Fibroblast of the aortic adventitia (primary cell): ENCODE measurements at places on chromosomes 11 and 22. TPM values are rescaled to one million over a fixed set of nuclear protein-coding genes. Genes with fewer than 3 reads are reported as not detected.

GRCh38 chr22:23862103-23862502 lies 4.4 kb downstream of the SLC2A11 start:
- peak; percentile 63 for DNase-seq

DNA sequence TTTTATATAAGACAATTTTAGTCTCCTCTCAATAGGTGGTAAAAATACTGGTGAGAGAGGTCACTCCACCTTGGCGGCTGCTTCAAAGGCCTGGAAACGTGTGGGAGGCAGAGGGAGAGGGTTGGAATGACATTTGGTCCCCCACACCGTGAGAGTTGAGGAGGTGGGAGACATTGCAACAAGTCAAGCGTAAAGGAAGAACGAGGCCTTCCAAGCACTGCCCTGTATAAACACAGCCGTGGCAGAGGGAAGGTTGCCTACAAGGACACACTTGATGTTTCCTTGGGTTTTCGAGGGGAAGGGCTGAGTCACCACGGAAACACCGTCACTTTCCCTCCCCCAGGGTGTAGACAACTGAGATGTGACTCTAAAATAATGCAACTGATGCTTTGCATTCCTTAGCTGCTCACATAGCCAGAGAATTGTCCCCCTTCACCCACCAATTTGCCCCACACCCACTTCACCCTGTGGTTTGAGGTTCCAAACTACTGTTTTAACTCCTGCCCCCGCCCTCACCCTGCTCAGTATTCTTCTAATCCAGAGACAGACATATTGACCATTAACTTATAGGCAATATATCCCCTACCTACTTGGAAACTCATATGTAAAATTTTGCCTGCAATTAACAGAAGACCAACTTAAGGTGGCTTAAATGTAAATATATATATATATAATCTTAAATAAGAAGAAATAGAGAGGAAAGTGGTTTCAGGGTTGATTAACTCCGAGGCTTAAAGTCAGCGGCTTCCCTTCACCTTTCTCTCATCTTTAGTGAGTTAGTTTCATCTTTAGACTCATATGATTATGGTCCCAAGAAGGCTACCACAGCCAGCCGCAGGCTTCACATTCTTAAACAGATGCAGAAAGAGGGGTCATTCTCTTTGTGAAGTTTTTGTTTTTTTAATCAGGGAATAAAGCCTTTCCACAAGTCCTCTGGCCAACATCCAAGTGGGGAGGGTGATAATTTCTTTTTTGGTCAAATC lies 54.1 kb upstream of the BDNF start:
- DNase-seq: no peak

Gene RELT
- total RNA-seq: 0.57 and 4.6 TPM in 2 replicates

DNA sequence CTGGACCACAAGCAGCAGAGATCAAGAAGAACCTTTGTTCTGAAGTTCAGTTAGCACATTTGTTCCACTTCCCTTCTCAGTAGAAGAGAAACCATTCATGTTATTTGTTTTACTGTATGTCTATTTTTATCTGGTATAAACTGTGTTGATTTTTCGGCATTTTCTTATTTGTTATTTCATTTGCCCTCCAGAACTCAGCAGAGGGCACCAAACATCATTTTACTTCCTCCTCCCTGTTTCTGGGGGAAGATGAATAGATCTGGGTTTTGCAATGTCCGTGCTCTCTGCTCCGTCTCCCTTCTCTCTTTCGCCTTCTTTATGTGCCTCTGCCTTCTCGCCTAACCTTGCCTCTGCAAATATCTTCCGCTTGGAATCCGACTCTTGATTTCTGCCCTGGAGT lies 366.9 kb downstream of the NTM start:
- DNase-seq: peak; percentile 35

GRCh38 chr11:79414644-79415317 lies 26.0 kb downstream of the TENM4 start:
- peak; percentile 90 for DNase-seq

DNA sequence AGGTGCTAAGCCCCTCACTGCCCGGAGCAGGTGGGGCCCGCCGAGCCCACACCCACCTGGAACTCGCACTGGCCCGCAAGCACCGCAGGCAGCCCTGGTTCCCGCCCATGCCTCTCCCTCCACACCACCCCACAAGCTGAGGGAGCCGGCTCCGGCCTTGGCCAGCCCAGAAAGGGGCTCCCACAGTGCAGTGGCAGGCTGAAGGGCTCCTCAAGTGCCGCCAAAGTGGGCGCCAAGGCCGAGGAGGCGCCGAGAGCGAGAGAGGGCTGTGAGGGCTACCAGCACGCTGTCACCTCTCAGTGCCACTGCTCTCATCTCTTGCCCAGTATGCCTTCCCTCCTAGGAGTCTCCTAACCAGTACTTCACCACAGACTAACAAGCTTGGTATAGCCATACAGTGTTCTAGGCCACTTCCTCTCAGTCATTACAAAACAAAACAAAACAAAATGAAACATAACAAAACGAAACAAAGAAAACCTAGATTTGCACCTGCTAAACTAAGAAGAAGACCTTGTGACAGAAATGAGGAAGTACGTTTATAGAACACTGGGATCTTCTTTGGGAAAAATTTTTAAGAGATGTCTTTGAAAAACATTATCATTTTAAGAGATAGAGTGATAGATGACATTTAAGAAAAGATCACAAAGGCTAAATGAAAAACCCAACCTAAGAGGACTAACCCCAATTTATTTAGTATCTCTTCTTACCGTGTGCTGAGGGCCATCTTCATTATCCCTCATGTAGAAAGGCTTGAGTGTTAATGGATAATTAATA lies 47.7 kb upstream of the GAB2 start:
- no peak for DNase-seq

Gene MUC5AC
- total RNA-seq: under 0.01 TPM in 1 of 2 replicates, not detected in the other
